NCI-H510A treated with DMSO at 0.1 percent for 48 hours (cell line): ENCODE measurements at places on chromosomes 3 and 15.

DNA sequence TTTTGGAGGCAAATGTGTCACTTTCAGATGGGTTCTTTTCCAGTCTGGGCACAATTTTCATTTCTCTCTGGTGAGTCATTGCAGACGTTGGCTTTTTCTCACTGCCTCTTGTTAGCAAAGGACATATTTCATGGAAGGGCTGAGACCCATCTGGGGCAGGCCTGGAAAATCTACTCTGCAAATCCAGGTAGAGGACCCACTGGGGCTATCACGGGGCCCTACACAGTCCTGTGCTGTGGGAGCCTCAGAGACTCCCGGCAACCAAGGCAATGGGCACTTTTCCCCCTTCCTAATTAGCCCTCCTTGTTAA lies 58.0 kb downstream of the HRH1 start:
- DNase-seq: no peak

GRCh38 chr3:154018100-154018696 lies 103.0 kb upstream of the ARHGEF26 start:
- DNase-seq: peak; percentile 5

GRCh38 chr3:10554746-10555145 lies 49.4 kb upstream of the ATP2B2 start:
- DNase-seq: no peak

- DNase-seq: no peak
These were observed 159.8 kb downstream of the ERC2 start for GRCh38 chr3:56308471-56308870.

DNA sequence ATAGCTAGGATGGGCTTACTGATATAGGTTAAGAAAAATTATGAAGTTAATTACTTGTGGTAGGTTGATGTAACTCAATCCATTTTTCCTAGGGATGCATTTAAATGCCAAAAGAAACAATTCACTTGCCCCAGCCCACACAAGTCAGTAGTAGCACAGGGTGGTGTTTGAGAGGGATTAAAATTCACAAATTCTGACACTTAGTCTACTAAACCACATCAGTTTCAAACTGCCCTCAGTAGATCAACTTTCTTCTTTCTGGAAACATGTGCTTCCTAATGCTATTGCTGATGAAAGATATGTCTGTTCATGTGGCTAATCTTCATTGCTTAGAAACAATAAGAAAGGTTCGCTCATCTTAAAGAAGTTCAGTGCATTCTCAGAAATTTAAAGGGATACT lies 160.6 kb downstream of the EPHA3 start:
- no peak for DNase-seq

- no peak for DNase-seq
These were observed 361.5 kb upstream of the DPH6 start for GRCh38 chr15:35907511-35907910.

GRCh38 chr3:43214616-43215015 lies 71.7 kb upstream of the SNRK start:
- DNase-seq: no peak

DNA sequence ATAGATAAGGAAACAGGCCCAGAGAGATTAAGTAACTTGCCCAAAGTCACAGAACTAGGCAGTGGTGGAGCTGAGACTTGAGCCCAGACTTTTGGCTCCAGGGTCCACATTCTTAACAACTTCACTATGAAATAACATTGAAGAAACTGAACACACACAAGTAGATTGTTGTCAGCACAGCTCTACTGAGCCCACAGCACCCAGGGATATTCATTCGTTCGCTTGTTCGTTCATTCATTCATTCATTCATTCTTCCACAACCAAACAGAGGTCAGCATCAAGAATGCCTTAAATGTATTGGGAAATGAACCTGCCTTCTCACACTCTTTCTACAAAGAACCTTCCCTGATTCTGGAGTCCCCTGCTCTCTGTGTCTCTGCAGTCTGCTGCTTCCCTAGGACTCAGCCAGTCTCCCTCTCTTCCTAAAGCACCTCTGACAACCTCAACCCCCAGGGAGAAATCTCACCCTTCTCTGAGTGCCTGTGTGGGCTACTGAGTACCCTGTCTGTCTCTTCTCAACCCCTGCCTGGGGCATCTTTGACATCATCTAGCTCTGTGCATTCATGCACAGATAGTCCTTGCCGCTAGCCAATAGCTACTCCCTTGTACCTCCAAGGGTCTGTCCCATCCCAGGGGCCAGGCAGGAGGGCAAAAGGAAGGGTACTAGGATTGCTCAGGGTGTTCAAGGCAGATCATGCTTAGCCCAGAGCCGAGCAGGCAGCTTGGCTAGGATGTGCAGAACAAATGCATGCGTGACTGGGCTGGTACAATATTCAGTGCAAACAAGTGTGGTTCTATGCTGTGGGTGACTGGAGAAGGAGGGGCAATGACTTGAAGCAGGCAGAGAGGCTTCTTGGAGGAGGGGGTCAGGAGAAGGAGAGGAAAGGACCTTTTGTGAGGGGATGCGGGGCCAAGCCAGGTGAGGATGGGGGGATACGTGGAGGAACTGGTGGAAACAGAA lies 3.4 kb downstream of the LINGO1 start:
- no peak for DNase-seq

DNA sequence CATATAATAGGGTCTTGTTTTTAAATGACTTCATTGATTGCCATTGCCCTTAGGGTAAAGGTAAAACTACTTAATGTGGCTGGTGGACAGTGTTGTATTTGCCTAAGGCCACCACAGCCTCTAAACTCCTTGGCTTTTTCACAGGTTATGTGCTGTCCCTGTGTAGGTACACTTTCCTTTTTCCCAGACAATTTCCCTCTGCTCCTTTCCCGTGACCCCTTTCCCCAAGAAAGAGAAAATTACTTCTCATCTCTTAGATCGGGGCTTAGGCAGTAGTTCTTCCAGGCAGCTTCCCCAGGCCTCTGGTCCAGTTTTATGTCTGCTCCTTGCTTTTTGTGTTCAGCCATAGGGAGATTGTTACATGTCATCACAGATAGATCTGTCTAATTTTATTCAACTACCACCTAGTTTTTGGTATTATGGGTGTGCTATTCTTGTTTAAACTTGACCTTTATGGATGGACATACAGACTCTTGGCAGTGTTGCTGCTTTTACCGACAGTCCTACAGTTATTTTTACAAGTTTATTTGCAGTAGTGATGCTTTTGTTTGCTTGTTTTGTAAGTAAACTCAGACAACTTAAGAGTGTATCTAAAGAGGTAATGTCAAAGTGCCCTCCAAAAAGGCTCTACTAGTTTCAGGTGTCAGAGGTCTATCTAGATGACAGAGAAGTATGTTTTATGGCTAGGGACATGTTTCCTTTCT lies 20.5 kb upstream of the SCAANT1 start:
- no peak for DNase-seq

DNA sequence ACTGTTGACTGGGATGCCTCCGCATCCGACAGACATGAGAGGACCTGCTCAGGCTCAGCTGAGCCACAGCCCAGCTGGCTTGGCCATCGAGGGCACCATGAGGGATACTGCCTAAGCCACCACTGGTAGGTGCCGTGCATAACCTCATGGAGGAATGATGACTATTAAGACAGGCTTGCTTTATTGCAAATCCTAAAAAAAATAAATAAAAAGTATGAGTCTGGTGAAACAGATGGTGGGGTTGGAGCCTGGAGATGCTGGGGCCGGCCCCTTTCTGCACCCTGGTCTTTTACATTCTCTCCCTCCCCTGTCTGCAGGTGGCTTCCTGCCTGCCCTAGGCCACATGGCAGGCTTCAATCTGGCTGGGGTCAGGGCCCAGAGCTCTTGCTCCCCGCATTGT lies 24.0 kb upstream of the RAD18 start:
- no peak for DNase-seq

GRCh38 chr15:96720251-96720650 lies 389.8 kb downstream of the NR2F2 start:
- DNase-seq: no peak

- DNase-seq: no peak
These were observed 16.9 kb downstream of the ITGA11 start for GRCh38 chr15:68415061-68415460.

- no peak for DNase-seq
These were observed 31.8 kb upstream of the DCLK3 start for GRCh38 chr3:36796161-36796560.

DNA sequence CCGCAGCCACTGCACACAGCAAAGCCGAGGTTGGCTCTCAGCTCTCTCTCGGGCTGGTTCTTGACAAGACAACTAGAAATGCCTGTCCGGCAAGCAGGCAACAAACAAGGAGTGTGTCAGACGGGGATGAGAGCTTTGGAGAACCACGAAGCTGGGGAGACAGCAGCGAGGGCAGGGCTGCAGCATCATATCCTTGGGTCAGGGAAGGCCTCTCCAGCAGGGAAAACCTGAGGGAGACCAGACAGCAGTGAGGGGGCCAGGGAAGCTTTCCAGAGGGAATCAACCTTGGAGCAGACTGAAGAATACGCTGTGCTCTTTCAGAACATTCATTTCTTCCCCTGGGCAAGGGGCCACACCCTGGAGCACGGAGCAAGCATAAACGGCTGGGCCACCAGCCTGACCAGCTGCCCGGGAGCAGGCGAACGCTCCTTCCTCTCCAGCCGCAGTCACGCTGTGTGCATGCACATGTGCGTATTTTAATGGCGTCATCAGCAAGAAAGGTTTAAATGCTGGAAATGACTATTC lies 58.7 kb downstream of the CHSY1 start:
- no peak for DNase-seq

DNA sequence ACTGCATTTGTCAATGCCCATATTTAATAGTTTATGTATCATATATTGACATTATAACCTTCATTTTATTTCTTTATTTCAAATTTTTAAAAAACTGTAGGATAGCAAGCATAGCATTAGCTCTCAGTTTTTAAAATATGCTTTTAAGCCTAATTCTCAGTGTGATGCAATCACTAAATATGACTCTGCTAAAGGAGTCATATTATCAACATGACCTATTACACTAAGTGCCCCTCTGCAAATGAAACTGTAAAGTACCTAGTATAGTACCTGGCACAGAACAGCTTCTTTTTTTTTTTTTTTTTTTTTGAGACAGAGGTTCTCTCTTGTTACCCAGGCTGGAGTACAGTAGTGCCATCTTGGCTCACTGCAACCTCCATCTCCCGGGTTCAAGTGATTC lies 179.4 kb upstream of the CGNL1 start:
- DNase-seq: no peak

GRCh38 chr15:39622660-39623516 lies 42.0 kb downstream of the THBS1 start:
- DNase-seq: no peak

DNA sequence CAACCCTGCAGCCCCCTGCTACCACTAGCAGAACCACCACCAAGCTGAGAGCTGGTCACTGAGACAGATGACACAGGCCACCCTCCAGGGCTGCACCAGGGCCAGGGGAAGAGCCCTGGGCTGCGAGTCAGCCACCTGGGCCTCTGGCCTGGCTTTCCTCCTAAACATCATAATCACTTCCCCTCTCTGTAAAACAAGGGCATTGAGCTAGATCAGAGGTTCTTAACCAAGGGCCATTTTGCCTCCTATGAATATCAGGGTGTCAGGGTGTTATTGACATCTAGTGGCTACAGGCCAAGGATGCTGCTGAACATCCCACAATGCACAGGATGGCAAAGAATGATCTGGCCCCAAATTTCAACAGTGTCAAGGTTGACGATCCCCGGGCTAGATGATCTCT lies 25.2 kb downstream of the TLE3 start:
- DNase-seq: no peak

- no peak for DNase-seq
These were observed 165.5 kb downstream of the MEX3B start for GRCh38 chr15:81880314-81880713.

DNA sequence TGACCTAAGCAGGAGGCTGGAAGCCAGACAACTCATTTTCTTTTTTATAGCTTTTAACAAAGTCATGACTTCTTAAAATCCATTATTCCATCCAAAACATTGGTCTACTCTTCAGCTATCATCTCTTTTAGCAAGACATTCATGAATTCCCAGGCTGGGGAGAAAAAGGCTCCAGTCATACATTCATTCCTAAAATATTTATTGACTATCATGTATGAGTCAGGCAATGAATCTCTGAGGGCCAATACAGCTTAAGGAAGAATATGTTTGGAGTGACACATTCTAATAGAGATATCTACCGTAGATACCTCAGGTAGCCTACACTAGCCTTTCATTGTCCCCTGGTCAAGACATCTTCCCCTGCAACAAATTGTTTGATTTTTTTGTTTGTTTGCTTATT lies 196.4 kb upstream of the NANOGP8 start:
- no peak for DNase-seq

GRCh38 chr15:33005582-33005981 lies 188.9 kb downstream of the FMN1 start:
- DNase-seq: no peak

DNA sequence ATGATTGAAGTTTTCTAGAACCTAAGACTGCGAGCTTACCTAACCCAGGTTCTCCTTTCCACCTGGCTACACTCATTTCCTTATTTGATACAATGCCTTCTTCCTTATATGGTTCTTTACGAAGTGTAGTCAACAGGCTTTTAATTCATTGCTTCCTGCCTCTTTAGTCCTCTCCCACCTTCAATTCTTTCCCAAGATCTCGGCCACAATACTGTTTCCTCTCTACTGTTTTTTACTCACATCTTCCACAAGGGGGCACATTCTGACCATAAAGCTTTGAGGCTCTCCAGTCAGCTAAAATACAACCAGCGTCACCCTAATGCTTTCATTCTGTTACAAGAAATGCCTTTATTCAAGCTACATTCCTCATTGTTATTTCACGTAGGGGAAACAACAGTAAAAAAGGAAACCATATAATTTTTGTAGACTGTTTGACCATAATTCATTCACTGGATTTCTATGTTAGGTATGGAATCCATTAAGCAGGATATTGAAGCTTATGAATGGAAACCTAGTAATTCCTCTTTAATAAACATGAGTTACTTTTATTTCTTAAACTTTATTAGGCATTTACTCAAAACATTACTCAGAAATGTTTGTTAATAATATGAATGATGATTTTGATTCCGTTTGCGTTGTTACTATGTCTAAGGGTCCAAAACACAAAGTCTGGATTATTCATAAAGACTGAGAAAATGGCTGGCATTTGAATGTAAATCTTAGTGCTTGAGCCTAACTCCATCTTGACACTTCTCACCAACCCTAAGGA lies 29.5 kb upstream of the VEPH1 start:
- DNase-seq: peak; percentile 65

DNA sequence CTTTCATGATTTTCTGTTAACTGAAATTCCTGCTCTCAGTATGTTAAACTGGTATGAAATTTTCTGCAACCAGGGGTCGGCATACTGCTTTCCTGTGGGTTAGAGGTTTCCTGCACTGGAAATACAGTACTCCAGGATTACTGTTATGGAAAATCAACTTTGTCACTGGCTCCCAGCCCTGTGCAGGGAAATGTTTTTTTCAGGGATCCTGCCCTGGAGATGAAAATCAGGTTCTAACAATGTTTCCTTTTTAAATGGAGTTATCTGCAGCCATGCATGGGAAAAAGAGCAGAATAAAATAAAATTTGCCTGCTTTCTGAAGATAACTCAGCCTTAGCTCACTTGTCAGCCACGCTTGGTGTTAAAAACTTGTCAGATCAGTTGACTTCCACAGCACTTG lies 220.4 kb downstream of the IL5RA start:
- DNase-seq: no peak

GRCh38 chr3:23172059-23172458 lies 31.1 kb upstream of the UBE2E2 start:
- no peak for DNase-seq
